ENCODE measurements at places on chromosomes 12 and 14.

- DNase-seq, result no peak
These were observed 543 bp upstream of the GLIPR1 start for GRCh38 chr12:75479963-75480461.

DNA sequence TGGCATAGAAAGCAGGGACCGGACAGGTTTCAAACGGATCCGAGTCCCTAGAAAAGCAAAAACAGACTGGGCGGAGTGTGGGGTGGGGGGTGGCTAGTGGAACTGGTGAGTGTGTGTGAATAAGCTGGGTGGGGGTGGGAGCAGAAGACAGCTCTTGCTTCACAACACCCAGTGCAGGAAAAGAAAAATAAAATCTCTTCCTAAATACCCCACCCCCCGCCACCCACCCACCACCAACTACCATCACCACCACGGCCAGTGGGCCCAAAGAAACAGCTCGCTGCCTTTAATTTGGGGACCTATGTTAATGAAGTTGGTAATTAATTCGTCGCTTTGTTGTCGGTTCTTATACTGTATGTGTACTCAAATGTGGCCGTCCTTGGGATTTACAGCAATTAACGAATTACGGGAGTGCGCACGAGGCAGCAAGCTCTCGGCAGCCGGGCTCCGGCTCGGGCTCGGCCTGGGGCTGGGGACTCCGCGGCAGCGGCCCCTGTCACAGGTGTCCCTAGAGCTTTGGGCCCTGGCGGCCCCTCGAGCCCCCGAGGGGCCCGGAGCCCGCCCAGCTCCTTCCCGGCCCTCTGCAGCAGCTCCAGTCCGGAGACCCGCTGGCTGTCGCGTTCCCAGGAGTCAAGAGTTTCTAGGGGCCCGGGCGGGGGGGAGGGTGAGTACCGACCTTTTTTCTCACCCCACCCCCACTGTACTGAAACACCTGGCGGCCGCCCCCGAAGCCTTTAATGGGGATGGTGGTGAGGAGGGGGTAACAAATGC lies 1.5 kb upstream of the OTX2 start:
- DNase-seq, result no peak

DNA sequence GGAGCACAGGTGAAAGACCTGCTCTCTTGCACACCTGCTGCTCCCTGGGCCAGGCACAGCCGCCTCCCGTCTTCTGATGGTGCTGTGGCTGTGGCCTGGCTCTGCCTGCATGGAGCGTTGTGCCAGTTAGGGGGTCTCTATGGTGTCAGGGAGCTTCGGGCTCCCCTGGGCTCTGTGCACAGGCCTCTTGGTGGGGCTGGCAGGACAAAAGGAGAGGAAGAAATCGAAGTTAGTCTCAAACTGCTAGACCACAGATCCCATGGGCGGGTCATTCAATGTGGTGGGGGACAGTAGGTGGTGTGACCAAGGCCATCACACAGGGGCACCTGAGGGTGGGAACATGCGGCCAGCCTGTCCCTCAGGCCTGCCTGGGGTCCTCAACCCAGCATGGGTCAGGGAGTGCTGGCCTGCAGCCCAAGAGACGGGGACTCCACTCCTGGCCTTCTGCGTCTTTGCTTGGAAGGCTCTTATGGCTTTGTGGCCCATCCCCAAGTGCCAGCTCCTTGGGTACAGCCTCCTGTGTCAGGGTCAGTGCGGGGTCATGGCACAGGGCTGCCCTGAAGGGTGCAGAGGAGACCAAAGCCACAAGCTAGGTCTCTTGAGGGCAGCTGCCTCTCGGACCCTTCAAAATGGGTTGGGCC lies 84.1 kb downstream of the KIF26A start:
- DNase-seq, result no peak

GRCh38 chr12:33817713-33818112 lies 204.6 kb upstream of the ALG10 start:
- no peak for DNase-seq

- DNase-seq, result no peak
These were observed 1.3 kb downstream of the ZFHX2 start for GRCh38 chr14:23550131-23550811.

- DNase-seq, result no peak
These were observed 310.5 kb downstream of the ETNK1 start for GRCh38 chr12:22935501-22935900.

DNA sequence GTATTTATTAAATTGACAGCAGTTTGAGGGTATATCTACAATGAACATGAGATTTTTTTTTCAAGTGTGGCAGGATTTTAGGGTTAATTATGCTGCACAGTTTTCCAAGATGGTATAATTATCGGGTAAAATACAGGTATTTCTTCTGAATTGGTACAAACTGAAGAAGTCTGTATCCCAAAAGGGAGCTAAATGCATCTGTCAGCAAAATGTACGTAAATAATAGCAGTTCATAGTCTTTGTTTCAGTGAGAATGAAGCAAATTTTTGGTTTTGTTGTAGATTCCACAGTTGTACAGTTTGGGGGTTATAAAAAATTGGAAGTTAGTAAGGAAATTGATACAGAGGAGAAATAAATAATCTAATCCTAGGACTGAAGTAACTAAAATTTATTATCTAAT lies 63.3 kb downstream of the RAD52 start:
- DNase-seq, result no peak

GRCh38 chr12:39173726-39174125 lies 268.3 kb upstream of the CPNE8 start:
- no peak for DNase-seq

DNA sequence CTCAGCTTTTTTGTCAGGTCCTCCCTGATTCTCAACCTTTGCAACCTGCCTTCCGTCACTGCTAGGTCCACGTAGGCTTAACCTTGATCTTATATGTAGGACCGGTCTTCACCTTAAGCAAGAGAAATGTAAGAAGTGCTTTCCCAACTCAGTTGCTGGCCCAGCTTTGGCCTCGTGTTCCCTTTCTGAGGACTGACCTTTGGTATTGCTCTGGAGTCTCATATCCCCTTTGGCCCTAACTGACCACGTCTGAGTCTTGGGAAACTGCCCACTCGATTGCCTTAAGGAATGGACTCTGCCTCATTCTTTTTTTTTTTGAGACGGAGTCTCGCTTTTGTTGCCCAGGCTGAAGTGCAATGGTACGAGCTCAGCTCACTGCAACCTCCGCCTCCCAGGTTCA lies 8.0 kb downstream of the ACOT6 start:
- DNase-seq, result no peak

DNA sequence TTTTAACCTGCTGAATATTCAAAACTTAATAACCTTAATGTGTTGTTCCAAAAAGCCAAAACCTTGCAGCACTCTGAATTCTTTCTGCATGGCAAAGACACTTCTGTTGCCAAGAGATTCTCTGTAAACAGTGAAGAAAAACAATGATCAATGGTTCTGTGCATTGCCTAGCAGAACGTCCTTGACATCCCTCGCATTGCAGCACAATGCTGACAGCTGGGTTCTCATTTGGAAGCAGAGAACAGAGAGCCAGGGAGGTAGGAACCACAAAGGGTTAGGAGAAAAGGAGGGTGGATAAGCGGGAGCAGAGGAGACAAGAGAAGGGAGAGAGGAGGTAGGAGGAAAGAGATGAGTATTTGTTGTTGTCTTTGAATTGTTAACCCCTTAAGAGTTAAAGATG lies 501.1 kb downstream of the NAV3 start:
- no peak for DNase-seq

- no peak for DNase-seq
These were observed 1.6 kb upstream of the SLC6A13 start for GRCh38 chr12:264269-264668.

GRCh38 chr12:110921262-110921661 lies 883 bp upstream of the MYL2 start:
- DNase-seq, result no peak

- DNase-seq, result no peak
These were observed 145.2 kb upstream of the TMCC3 start for GRCh38 chr12:94795520-94795919.

DNA sequence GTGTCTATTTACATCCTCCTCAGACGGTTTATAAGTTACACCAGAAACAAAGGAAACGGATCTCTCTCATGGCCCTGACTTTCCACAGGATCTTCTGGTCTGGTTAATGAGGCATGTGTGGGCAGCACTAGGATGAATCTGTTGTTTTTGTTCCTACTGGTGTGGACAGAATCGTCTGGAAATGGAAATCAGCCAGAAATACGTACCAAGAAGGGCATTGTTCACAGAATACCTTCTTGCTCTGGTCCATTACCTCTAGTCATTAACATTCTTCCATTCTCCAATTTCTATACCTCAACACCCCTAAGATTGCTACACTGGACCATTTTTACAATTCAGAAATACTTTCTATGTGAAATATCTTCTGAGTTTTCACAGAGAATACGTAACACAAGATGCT lies 86.0 kb downstream of the TPH2 start:
- no peak for DNase-seq

DNA sequence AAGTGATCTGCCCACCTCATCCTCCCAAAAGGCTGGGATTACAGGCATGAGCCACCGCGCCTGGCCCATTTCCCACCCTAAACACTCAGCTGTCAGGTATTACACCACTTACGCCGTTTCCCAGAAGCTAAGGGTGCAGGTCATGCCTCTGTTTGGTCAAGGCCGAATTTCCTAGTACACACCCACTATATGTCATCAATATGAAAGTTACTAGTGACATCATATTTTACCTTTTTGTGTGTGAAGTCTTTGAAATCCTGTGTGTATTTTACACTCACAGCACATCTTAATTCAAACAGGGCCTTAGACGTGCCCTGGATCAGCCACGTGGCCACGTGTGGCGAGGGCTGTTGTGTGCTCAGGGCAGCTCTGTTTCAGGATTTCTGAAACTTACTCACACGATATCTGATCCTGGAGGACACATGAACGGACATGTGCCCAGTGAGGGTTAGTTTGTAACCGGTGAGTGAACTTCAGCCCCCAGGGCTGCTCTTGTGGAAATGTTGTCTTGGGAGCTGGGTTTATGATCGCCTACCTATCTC lies 51.8 kb downstream of the GLT1D1 start:
- no peak for DNase-seq

- DNase-seq, result no peak
These were observed 68.9 kb upstream of the SAV1 start for GRCh38 chr14:50736932-50737419.

DNA sequence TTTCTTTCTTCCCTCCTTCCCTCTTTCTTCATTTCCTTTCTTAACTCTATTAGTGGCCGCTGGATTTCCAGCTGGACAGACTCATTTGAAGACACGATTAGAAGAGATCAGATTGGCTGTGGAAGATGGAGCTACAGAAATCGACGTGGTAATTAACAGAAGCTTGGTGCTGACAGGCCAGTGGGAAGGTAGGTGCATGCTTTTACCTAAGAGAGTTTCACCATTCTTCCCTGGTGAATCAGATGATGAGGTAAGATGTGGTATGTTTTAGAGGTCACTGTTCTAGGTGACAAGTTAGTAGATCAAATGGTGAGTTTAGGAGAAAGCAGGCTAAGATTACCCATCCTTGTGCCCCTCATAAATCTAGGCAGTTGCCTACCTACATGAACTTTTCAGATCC lies 51.6 kb downstream of the DERA start:
- no peak for DNase-seq

GRCh38 chr14:35682802-35683201 lies 126.3 kb downstream of the RALGAPA1 start:
- DNase-seq, result no peak

DNA sequence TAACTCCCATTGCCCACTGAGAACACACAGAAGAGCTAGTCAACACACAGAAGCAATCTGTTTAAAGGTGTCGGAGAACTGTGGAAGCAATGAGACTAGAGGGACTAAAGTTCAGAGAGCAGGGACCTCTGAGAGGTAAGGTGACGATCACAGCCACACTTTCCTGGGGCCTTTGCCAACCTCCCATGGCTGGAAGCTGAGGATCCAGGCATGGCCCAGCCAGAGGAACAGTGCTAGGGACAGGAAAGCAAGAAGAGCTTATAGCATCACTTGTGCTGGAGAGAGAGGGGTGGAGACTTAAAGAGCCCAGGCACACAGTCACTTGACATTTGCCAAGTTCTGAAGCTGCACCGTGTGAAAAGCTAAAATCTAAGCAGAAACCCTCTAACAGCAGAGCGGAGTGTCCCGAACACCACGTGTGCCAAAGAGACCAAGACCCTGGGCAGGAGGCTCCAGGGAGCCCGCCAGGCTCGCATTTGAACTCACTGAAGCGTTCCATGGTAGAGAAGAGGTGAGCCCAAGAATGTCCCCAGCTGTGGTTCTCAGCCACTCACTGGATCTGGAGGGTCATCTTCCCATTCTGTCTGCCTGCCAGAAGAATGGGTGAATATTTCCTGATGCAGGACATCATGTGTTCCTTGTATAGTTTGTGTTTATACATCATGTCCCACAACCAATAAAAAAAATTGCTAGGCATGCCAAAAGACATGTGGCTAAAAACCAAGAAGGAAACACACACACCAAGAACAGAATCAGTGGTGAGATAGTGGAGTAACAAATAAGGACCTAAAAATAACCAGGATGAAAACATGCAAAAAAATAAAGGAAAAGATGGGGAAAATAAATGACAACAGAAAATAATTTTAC lies 174.0 kb upstream of the C14orf180 start:
- DNase-seq, result no peak

DNA sequence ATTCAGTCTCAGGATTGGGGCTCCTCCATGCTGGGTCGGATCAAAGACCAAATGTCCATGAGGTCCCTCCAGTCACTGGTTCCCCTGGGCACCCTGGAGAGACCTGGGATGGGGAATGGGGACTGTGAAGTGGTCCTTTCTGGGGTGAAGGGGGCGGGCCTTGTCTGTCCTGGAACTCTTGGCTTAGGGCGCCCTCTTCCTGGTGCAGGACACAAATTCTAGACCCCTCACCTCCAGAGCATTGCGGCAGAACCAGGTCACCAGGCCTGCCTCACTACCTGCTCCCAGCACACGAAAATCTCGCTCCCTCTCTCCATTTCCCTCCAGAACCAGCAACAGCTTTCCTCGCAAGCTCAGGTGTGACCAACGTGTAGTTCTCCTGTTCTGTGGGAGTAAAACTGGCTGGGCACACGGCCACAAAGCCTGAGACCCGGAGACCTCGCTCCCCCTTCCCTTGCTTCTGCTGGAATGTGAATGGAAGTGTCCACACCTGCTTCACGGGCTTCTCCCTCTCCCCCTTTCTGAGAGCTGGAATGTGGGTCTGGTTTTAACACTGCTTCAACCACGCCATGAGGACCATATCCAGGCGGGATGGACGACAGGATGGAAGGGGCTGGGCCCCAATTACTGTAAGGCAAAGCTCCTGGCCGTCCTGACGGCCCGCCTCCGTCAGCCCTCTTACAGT lies 112.7 kb downstream of the SCARB1 start:
- DNase-seq, result no peak

DNA sequence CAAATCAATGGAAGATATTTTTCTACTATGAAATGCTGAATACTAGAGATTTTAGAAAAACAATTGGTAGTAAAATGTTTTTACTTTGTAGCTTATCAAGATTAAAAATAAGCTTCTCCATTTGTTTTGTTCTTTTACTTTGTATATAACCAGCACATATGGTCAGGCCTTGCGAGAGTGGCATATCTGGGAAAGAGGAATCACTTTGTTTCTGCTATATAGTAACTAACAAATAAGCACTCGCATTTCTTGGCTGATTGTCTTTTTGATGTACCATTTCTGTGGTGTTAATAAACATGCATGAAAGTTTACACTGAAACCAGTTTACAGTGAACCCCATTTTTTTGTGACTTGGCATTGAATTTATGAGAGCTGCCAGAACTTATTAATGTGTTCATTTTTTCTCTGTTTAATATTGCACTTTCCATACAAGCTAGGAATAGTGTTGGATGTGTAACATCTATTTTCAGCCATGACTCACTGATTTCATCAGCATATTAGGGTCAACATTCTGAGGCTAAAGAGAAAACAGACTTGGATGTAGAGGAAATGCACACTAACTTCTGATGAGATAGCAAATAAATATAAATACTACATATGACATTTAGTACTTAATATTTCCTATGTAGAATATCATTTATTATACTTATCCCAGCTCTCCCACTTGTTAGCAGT lies 635.5 kb downstream of the KCNH5 start:
- DNase-seq, result no peak

GRCh38 chr12:72207486-72208409 lies 64.4 kb upstream of the TRHDE start:
- no peak for DNase-seq

Data from activated naive CD4-positive, alpha-beta T cell (primary cell).